Stimulated activated CD8-positive, alpha-beta memory T cell treated with anti-CD3 and anti-CD28 coated beads, Interleukin-15, amount 100 ng/mL, for 4 hours (primary cell): ENCODE measurements at places on chromosomes 6 and 20.

GRCh38 chr6:28207510-28208110, 17.5 kb upstream of the ZSCAN9 start:
- DNase-seq, result no peak

GRCh38 chr6:20205722-20206161, 6.5 kb downstream of the MBOAT1 start:
- no peak for DNase-seq

GRCh38 chr6:41446907-41447545, 99.2 kb upstream of the FOXP4 start:
- no peak for DNase-seq

DNA sequence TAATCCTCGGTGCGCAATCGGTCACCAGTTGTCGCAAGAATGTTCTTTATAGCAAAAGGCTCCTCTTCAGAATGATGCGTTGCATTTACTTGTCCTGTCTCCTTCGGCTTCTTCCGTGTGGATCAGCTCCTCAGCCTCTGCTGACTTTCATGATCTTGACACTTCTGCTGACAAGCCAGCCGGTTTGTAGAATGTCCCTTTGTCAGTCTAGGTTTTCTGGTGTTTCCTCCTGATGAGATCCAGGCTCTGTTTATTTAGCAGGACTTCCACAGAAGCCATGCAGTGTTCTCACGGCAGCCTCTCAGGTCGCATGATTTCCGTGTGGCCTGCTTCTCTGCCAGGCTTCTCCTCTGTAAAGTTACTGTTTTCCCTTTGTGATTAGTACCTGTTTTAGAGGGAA, 66.9 kb downstream of the STX11 start:
- DNase-seq, result no peak

DNA sequence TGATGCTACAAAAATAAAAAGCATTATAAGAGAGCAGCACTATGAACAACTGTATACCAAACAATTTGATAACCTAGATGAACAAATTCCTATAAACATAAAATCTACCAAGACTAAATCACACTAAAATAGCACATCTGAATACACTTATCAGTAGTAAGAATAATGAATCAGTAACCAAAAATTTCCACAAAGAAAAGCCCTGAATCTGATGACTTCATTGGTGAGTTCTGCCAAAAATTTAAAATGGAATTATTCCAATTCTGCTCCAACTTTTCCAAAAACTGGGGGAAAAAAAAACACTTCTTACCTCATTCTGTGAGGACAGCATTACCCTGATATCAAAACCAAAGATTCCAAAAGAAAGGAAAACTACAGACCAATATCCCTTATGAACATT, 206.2 kb downstream of the WDR27 start:
- DNase-seq, result no peak

GRCh38 chr6:160962835-160963623, 28.5 kb upstream of the MAP3K4 start:
- DNase-seq, result no peak

GRCh38 chr6:141963543-141964295, 169.0 kb upstream of the GJE1 start:
- no peak for DNase-seq

DNA sequence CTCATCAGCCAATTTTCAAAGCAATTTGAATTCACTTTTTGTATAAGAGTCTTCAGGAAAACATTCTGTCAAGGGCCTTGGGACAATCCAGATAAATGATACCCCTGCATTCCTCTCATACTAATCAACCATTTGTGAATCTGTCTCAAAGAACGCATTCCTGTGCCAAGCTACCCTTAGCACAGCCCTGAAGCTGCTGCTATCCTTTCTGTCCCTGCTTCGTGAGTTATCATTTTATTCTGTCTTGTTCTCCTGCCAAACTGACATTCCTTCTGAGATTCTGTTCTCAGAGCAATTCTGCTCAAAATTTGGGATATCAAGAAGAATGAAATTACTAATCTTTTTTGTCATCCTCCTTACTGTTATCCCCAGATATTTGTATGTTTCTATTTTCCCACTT, 213.9 kb upstream of the STXBP5 start:
- no peak for DNase-seq

- DNase-seq, result no peak
These were observed 414.0 kb downstream of the GJA1 start for GRCh38 chr6:121849477-121849876.

- no peak for DNase-seq
These were observed 1.1 kb downstream of the BMP5 start for GRCh38 chr6:55874316-55874715.

- no peak for DNase-seq
These were observed 23.8 kb downstream of the RFPL4B start for GRCh38 chr6:112370946-112371345.

DNA sequence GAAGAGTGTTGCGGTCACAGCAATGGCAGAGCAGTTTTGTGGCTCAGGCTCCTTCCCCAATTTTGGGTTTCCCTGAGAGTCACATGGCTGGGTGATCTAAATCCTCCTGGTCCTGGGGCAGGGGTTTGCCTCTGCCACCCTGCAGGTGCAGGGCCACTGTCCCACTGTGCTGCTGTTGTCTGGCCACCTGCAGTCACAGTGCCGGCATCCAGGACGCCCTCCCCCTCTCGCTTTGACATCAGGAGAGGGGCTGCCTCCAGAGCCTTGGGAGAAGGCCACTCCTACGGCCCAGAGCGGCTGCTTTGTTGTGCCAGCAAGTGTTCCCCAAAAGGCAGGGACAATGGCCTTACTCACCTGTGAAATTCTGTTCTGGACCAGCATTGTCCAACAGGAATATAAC, 449.0 kb downstream of the QKI start:
- DNase-seq, result no peak
